Nephron progenitor cell (in vitro differentiated cells): ENCODE measurements at places on chromosomes 3 and 15.

GRCh38 chr3:190614226-190615059 lies 100.6 kb downstream of the IL1RAP start:
- DNase-seq = no peak

- no peak for DNase-seq
These were observed 309.2 kb downstream of the PDCD6IP start for GRCh38 chr3:34107669-34108068.

DNA sequence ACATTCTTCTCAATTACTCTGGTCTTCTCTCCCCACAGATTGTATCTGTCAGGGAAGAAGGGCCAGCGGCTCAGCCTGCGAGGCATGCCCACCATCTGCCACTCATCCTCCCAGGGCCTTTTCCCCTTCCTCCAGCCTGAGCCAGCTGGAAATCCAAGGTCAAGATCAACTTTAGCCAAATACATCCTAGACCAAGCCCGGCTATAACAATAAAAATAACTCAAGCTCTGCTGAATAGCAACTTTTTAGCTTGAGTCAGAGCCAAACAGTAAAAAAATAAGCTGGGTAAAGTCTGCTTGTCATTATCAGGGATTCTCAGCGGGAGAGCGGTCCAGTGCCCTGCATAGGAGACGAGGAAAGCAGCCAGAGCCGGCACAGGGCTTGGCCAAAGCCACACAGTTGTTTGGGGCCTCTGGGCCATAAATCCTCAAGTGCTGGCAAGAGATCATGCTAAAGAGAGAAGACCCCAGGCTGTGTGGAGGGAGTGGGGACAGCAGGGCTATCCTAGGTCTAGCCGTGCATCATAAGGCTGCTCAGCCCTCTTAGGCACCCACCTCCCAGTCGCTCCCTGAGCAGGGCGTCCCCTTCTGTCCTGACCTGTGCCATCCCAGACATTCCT lies 76.2 kb upstream of the HERC1 start:
- DNase-seq = peak; percentile 56

DNA sequence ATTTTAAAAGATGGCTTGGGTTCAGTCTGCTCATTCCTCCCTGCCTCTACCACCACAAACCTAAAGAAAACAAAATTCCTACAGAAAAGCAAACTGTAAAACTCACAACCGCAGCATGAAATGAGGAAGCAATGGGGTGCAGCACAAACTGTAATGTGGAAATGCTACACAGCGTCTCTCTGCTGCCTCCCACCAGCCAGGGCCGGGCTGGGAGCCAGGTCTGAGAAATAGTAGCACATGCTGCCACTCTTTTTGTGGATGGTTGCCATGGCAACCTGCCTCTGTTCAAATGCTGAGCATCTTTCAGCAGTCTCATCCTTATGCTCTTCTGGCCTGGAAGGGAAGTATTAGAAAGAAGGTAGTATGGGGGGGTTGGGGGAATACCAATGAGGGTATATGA lies 55.4 kb downstream of the EOMES start:
- DNase-seq = peak; percentile 32

DNA sequence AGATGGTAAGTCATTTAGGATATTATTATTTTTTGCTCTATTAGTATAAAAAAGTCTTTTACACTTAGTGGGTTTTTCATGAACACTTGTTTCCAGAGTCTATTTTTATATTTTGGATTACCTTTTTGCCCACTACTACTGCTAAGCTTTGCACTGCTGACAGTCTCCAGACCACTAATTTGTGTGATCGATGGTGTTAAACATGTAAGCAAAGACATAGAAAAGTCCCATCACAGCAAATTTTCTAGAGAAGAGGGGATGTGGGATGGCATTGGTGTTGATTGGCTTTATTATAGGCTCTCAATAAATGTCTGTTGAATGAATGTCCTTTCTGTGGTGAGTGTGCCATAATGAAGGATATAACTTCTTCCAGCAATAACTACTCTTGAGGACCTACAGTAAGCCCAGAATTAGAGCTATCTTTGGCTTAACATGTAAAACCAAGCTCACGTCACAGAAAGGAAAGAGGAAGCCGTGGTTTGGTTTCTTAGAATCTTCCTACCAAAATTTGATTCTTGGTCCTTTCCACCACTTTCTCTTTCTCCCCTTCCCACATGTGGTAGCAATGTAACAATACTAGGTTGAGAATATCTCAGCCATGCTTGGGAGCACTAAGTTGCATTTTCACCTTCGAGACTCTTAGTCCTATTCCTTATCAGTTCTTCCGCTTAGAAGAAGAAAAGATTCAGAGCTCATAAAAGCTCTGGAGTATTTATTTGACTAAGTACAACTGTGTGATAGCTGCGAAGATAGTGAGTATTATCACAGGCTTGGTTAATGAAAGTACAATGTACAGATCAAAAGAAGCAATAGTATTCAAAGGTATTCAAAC lies 90.6 kb upstream of the UMPS start:
- DNase-seq = no peak

DNA sequence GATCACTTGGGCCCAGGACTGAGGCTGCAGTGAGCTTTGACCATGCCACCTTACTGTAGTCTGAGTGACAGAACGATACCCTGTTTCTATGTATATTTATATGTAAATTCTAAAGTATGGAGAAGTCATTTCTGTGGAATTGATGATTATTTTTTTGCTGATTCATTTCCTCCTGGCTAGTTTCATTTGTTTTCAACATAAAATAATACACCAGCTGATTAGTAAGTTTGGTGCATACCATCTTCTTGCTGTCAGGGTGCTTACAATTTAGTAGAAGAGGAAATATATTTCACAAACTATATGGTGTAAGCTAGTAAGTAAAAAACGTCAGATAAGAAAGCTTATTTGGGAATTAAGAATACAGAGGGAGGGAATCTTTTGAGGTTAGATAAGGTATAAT lies 36.0 kb downstream of the SLC25A26 start:
- DNase-seq = no peak

GRCh38 chr3:45225465-45226205 lies 452 bp downstream of the TMEM158 start:
- DNase-seq = peak; percentile 63

- DNase-seq = no peak
These were observed 576.3 kb upstream of the NECTIN3 start for GRCh38 chr3:110495201-110495927.

- DNase-seq = no peak
These were observed 49.3 kb downstream of the CPEB1 start for GRCh38 chr15:82597815-82598214.

GRCh38 chr3:14839236-14839635 lies 20.5 kb downstream of the FGD5 start:
- DNase-seq = no peak

GRCh38 chr3:128484404-128485281 lies 8.4 kb downstream of the GATA2 start:
- no peak for DNase-seq

GRCh38 chr3:173743516-173743915 lies 346.0 kb downstream of the NLGN1 start:
- DNase-seq = no peak

- DNase-seq = no peak
These were observed 212.8 kb downstream of the TBC1D5 start for GRCh38 chr3:17529677-17530076.

DNA sequence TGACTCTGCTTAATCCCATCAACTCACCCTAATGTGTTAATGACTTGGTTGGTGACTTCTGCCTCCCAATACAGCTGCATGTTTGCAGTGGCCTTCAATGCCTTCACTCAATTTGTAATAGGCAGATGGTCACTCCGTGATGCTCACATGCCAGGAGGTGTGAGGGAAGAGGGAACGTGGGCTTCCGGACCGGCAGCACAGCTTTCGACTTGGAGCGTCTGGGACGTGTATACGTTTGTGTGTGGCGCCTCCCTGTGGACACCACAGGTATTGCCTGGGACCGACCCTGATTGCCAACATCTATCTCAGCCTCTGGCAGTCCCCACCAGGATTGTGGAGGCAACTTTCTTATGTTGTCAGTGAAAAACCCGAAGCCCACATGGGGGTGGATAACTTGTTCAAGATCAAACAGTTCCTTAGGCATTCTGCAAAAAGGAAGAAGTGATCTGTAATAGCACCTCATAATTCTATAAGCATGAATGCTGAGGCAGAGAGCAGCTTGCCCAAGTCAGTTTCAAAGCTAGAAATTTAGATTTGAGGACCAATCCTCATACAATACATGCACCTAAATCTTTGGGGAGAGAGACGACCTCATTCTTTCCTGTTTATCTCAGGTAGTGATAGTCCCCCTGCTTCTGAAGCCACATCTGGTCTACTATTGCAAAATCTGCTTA lies 16.9 kb downstream of the MRPL46 start:
- DNase-seq = peak; percentile 91

DNA sequence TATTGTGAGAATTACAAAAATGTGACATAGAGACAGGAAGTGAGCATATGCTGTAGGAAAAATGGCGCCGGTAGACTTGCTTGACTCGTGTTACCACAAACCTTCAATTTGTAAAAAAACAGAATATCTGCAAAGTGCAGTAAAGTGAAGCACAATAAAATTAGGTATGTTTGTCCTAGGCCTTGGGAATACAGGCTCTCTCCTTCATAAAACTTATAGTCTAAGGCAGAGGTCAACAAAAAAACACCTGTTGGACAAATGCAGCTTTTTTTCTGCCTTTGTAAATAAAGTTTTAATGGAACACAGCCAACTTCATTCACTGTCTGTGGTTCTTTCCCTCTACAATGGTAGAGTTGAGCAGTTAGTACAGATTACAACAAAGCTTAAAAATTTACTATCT lies 216.8 kb upstream of the SATB1 start:
- no peak for DNase-seq

- DNase-seq = no peak
These were observed 50.1 kb downstream of the NR1I2 start for GRCh38 chr3:119831941-119832371.

DNA sequence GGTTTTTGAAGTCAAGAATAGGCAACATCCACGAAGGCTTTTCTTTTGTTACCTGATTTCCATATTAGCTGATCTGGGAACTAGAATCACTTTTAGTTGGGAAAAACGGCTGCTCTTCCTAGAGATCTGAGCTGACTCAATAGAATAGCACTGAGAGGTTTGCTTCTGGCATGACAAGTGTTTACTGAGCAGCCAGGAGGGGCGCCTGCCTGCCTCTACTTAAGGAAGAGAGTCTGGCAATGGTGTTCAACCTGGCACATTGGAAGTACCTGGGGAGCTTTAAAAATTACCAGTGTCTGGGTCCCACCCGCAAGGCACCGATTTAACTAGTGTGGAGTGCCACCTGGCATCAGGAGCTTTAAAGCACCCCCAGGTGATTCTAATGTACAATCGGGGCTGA lies 34.4 kb downstream of the FAM43A start:
- no peak for DNase-seq

DNA sequence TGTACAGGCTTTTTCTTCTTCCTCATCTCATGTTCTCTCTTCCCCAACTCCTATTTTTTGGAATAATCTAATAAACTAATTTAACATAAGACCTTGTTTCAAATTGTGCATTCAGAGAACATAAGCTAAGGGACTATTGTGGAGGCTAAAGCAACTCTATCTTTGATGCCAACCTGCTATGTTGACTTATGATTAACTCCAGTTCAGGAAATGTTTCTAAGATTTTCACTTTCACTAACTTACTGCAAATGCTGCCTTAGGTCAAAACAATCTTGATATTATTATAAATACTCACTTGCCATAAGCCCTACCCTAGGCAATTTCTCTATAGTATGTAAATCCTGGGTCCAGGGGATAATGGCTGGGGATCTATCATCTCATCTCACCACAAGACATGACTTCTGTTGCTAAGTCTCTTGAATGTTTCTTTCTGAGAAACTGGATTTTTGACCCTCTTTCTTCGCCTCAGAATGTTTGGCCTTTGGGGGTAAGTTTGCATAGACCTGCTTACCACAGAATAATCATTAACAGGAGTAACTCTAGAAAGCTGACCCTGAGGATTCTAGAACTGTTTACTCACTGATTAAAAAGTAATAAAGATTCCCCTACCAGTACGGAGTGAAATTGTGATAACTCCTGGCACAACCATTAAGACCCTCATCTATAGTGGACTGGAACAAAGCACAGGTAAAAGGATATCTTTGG lies 768.1 kb downstream of the GBE1 start:
- no peak for DNase-seq

GRCh38 chr3:113275258-113275556 lies 63.9 kb downstream of the BOC start:
- no peak for DNase-seq

- no peak for DNase-seq
These were observed 3.3 kb downstream of the AMIGO3 start for GRCh38 chr3:49716169-49716568.

GRCh38 chr3:142849148-142849547 lies 39.7 kb downstream of the PCOLCE2 start:
- DNase-seq = no peak

DNA sequence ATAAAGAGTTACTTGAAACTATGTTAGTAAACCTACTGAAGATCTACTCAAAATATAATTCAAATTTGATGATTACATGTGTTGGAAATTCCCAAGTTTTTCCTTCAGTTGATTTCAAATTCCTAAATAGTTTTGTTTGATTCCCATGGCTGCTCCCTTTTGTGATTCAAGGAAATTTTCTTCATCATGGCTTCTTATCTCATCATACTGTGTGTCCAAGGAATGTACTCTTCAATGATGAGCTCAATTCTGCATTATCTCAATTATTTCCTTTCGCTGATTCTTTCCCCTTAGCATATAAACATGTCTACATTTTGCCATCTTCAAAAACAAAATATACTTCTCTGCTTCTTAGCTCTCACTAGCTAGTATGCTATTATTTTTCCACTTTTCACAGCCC lies 460.4 kb upstream of the NAALADL2 start:
- DNase-seq = no peak

DNA sequence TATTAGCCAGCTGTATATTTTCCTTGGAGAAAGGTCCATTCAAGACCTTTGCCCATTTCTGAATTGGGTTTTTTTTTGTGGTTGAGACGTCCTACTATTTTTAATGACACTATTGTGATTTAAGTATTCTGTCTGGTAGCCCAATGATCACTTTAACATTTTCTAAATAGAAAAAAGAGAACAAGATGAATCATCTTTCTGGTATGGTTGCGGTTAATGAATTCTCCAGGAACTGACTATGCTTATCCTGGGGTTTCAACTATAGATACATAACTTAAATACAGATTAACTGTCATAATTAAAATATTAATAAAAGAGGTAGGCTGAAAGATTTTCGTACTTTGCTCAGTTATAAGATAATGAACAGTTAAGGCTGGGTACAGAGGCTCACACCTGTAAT lies 51.9 kb downstream of the PBRM1 start:
- no peak for DNase-seq

DNA sequence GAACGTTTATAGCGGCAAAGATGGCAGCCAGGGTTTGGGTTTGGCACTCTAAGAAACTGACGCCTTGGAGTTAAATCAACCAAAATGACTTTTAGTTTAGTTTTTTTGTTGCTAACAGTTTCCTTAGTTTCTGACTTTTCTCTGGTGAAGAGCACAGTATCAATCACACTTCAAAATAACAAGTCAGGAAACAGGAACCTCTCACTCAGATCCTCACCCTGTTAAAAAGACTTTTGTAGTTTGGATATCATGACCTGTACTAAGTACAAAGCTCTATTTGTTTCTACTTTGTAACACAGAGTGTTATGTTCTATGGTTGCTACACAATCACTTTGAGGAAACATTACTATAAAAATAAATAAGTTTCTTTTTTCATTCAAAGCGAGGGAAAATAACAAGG lies 51.1 kb downstream of the ATP10A start:
- DNase-seq = no peak

GRCh38 chr15:41968701-41969100 lies 3.7 kb downstream of the EHD4 start:
- DNase-seq = no peak

GRCh38 chr15:91967935-91968606 lies 114.6 kb downstream of the SLCO3A1 start:
- no peak for DNase-seq

- no peak for DNase-seq
These were observed 25.3 kb downstream of the TRAK1 start for GRCh38 chr3:42116466-42116865.
